GM12878 (cell line): ENCODE measurements at places on chromosomes 11 and 22.

DNA sequence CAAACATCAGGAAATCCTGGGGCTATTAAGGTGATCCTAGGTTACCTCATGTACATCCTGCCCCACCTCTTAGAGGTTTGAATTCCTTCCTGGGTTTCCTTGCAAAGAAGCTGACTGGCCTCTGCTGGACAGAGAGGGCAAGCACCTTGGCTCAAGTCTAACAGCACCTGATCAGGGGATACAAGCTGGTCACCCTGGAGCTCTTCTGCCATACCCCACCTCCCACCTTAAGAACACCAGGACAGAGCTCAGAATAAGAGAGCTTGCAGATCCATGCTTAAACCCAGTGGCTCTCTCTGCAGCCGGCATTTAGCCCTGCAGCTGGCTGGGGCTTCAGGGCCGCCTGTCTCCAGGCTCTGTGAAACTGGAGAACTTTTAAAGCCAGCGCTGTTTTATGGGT lies 386.6 kb upstream of the NARS2 start:
- DNase-seq, result no peak

DNA sequence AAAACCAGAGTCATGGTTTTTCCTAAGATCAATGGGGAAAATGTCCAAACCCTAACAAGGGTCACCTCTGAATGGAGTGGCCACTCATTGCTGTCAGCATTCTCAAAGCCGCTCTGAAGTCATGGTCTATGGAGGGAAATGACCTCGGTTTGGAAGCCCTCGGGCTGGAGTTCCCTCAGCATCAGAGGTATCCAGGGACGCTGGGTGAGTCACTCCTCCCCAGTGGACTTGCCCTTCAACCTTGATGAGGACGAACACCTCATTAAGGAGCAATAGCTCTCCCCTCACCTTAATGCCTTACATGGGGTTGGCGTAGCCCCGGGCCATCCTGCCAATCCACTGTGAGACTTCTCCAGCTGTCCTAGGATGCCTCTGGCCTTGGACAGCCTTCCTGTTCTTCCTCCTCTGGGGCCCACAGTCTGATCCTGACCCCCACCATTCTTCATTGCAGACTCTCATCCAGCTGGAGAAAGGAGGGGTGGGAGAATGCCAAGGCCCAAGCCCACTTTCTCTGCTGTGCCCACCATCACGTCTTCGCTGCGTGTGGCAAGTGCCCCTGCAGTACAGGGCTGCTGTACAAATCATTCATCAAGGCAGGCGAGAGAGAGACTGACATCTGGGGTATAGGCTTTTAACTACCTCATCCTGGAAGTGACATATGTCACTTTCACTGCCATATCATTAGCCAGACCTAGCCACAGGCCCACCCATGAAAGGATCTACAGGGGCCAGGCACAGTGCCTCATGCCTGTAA lies 25.4 kb upstream of the MYH9 start:
- no peak for DNase-seq

GRCh38 chr22:35066768-35067167 lies 810 bp downstream of the ISX start:
- DNase-seq, result no peak

DNA sequence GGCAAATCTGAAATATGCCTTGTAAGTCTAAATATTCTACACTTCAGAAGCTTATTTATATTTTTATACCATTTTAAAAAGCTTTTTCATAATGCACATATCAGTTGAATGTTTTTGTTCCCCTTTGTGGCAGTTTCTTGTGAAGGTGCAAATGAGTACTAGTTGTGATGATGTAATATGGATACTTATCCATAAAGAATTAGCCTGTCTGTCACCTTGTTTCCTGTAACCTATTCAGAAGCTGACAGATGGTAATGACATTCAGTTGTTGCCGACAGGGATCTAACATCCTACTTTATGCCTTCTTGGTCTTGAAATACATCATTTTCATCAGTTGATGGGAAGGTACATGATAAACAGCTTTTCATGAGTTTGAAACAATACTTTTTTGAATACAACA lies 2.9 kb downstream of the QSER1 start:
- DNase-seq, result no peak

DNA sequence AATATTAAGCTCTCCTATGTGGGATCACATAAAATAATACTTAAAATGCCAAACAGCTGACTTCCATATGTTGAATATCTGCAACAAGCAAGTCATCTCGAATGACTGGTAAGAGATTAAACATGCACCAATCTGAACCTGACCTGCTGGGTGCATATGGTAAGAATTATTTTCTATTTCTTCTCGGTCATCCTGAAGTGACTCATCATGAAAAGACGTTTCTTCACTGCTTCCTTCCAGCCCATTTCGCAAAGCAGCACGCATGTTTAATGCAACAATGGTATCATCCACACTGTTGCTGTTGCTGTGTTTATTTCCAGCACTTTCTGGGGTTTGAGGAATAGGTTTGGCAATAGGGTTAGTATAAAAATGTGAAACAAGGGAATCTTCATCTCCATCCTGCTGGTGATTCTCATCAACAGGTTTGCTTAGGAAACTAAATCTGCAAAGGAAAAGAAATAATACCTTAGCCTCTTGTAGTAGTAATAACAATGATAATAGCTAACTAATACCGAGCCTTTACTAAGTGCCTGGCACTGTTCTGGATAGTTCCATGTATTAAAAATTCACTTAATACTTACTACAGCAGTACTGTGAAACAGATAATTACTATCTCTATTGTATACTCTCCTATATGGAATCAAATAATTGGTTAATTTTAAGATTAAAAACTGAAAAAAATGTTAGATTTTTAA lies 52.0 kb upstream of the CHRNA10 start:
- DNase-seq, result no peak

DNA sequence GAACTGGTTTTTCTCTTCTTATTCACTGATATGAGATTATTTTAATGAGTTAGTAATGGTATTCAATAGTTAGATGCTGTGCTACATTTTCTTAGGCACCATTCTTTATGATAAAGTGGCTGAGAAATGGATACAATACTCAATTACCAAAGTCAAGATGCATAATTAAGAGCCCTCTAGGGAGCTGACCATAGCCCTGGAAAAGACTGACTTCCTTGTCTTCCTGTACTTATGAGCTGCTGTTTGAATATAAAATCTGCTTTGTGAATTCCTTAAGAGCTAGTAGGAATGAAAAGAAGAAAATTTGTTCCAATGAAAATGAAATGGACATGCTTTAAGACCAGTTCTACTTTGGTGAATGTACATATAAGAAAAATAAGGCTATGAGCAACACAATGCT lies 452.3 kb downstream of the KCNA4 start:
- no peak for DNase-seq

DNA sequence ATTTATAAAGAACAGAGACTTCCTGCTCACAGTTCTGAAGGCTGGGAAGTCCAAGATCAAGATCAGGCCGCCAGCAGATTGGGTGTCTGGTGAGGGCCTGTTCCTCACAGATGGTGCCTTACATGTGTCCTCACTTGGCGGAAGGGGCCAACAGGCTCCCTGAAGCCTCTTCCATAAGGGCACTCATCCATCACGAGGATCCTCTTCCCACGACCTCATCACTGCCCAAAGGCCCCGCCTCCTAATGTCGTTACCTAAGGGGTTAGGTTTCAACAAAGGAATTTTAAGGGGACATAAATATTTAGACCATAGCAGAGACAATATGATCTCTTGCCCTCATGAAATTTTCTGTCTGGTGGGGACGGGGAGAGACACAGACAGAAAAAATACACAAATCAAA lies 18.6 kb downstream of the TP53AIP1 start:
- DNase-seq, result no peak

DNA sequence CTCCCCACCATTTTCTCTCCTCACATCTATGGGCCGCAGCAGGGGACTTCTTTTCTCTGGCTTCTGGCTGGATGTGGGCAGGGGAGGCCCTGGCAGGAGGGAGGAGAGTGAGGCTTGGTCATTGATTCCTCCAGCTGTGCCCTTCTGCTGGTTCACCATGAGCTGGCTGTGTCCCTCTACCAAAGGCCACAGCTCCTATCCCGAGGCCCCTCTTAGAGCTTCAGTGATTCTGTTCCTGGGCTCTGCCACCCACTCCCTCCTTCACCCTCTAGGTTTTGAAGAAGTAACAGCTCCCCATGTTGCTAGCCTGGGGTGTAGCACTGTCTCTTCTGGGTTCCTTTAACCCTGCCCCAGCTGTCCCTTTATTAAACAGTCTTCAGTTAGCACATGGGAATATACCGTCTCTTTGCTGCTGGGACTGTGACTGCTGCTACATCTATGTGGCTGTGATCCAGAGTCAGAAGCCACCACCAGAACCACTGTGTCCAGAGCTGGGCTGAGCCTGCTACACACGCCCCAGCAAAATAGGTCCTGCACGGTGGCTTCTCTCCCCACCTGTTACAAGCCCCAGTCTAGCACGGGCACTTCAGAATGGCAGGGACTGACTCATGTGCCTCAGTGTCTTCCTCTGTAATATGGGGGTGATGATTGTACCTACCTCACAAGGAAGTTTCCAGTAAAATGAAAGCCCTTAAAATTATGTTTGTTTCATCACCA lies 578 bp upstream of the PARVG start:
- no peak for DNase-seq

GRCh38 chr11:68099474-68100405 lies 21.4 kb downstream of the CHKA start:
- DNase-seq, result peak; percentile 52

GRCh38 chr11:15258433-15259165 lies 143.9 kb downstream of the INSC start:
- DNase-seq, result no peak

GRCh38 chr11:116112087-116112935 lies 608.1 kb upstream of the CADM1 start:
- no peak for DNase-seq

DNA sequence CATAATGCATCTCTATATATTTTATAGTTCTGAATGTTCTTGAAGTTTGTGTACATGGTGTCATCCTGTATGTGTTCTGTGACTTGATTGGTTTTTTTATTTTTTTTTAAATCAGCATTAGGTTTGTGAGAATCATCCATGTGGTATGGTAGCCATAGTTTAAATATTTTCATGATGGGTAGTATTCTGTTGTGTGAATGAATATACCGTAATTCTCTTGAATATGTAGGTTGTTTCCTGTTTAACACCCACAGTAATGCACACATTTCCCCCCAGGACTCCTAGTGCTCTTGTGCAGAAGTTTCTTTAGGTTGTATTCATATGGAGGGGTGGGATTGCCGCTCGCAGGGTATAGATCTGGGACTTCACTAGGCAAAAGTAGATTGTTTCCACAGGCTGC lies 2.0 kb downstream of the PACS1 start:
- no peak for DNase-seq

- DNase-seq, result no peak
Observed at GRCh38 chr11:2980168-2980840, 11.8 kb downstream of the NAP1L4 start.

GRCh38 chr11:16945671-16946469 lies 68.3 kb downstream of the PLEKHA7 start:
- peak; percentile 61 for DNase-seq

DNA sequence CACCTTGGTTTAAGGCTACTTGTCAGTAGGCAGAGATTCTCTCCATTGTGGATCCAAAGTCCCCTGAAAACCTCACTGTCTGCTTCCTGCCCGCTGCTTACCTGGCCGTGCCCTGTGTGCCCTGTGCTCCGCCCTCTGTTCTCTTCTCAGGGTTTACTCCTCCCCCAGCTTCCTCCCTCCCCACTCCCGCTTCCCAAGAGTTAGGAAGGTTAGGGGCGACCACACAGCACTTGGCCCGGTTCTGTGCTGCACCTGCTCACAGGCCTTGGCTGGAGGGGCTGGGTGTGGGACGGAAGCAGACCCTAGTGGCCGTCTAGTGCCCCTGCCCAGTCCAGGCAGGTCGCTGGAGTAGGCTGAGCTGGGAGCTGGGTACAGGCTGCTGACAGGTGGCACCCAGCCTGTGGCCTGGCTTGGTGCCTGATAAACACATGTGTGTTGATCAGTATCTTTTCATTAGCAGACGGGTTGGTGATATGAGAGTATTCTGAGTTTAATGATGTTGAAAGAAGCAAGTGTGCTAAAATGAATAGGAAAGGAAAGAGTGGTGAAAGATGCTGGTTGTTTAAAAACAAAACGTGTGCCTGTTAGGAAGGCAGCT lies 40.5 kb downstream of the GRAMD4 start:
- DNase-seq, result no peak

- DNase-seq, result no peak
Observed at GRCh38 chr22:41915035-41915785, at the start of gene SHISA8. SHISA8 (minus strand) TSS chr22:41915074; CDS start chr22:41914667, 407 bp downstream.

DNA sequence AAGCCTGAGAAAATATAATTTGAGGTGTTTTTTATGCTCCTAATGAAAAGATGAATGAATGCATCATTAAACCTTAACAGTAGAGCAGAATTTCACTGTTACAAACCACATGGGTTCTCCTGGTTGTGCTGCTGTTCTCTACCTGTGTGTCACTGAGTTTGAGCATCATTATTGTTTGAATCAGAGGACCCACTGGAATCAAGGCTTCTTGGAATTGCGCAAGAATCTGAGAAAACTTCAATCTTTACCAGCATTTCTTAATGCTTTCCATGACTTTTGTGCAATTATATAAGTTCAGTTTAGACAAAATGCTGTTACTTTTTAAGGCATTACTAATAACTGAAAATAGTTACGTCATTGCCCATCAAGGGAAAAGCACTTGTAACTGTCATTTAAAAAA lies 18.8 kb upstream of the RBX1 start:
- no peak for DNase-seq

GRCh38 chr11:113507341-113507740 lies 32.1 kb upstream of the DRD2 start:
- DNase-seq, result no peak

DNA sequence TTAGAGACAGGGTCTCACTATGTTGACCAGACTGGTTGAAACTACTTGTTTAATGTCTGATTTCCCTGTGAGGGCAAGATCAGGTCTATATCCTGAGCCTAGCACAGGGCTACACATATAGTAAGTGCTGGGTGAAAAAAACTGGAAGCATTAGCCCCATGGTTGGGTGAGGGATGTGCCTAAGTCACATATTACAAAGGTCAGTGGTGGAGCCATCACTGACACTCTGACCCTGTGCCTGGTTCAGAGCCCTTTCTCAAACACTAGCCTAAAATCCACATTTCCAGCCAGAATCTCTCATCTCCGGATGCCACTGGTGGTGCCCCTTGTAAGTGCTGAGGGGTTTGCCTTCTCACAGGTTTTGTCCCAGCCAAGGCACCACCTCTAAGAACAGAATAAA lies 9.0 kb downstream of the TBC1D10A start:
- DNase-seq, result no peak

- DNase-seq, result no peak
Observed at GRCh38 chr11:19792510-19792909, 79.9 kb downstream of the NAV2 start.

- no peak for DNase-seq
Observed at GRCh38 chr11:117502015-117502778, 174.5 kb downstream of the CEP164 start.

- no peak for DNase-seq
Observed at GRCh38 chr11:27945348-27945747, 162.6 kb downstream of the KIF18A start.

DNA sequence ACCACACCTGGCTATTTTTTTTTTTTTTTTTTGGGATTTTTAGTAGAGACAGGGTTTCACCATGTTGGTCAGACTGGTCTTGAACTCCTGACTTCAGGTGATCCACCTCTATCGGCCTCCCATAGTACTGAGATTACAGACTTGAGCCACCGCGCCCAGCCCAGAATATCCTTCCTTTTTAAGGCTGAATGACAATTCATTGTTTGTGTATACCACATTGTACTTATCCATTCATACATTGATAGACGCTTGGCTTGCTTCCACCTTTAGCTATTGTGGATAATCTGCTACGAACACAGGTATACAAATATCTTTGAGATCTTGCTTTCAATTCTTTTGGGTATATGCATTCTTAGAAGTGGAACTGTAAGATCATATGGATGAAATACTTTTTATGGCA lies 10.8 kb upstream of the RASSF10 start:
- no peak for DNase-seq

- DNase-seq, result no peak
Observed at GRCh38 chr11:91650802-91651201, 573.8 kb upstream of the FAT3 start.
